ENCODE measurements at places on chromosomes 1 and 21.

- no peak for DNase-seq
Measured at GRCh38 chr1:240687820-240688219, 75.9 kb upstream of the GREM2 start.

- DNase-seq: no peak
Measured at GRCh38 chr1:188402986-188403385, 1574.2 kb downstream of the PLA2G4A start.

DNA sequence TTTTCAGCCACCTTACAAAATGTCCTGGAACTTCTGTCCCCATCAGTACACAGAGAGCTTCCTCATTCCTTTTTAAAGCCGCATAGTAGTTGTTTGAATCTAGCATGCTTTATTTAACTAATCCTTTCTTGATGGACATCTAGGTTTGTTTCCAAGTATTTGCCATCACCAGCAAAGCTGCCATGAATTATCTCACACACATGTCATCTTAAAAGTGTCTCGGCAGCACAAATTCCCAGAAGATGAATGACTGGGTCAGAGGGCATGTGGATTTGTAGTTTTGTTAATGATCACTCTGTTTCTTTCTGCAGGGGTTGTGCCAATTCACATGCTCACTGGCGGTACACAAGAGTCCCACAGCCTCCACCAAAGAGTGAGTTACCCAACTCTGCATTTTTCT, 68.3 kb downstream of the CLIC6 start:
- no peak for DNase-seq

DNA sequence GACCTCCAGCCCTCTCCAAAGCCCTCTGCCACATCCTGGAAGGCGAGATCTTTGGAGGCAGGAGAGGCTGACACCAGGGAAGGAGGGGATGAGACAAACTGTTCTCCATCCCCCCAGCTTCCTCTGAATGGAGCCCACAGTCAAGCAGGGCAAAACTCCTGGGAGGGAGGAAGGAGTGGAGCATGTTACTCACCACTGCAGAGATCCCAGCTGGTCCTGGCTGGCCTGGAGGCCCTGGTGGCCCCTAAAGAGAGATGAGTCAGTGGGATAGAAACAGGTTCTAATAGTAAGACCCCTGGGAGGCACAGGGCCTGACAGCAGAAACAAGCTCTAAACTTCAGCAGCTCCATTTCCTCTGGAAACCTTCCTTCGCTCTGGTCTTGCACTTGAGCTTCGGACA, 14.0 kb upstream of the PEF1 start:
- no peak for DNase-seq

GRCh38 chr1:107963008-107963407, 2.0 kb downstream of the VAV3 start:
- DNase-seq: no peak

GRCh38 chr1:145959333-145959732, 1.5 kb upstream of the LIX1L start:
- DNase-seq: no peak

DNA sequence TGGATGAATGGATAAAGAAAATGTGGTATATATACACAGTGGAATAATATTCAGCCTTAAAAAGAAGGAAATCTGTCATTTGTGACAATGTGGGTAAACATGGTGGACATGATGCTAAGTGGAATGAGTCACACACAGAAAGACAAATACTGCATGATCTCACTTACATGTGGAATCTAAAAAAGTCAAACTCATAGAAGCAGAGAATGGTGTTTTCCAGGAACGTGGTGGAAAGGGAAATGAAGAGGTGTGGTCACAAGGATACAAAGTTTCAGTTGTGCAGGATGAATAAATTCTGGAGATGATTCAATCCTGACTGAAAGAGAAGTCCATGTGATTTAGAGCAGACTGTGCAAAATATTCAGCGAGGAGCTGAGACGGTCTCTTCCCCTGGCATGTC, 56.6 kb downstream of the RYR2 start:
- no peak for DNase-seq

DNA sequence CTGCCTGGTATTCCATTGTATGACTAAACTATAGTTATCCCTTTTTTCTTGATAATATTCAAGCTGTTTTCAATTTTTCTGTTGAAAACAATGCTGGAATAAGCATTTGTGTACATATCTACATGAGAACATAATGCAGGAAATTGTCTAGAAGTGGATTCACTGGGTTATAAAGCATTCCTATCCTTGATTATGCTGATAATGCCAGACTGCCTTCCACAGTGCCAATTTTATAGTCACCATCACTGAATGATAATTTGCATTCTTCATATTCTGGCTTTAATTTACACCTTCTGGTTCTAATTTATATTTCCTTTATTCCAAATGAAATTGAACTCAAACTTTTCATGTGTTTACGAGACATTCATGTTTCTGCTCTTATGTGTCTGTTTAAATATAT, 651.0 kb upstream of the PLXNA2 start:
- no peak for DNase-seq

Data from GM10248 (cell line).